ENCODE measurements at places on chromosomes 7 and 10.

GRCh38 chr10:81995254-81995653, 120.3 kb downstream of the NRG3 start:
- DNase-seq: no peak

GRCh38 chr7:137838706-137839315, 8.0 kb downstream of the DGKI start:
- no peak for DNase-seq

DNA sequence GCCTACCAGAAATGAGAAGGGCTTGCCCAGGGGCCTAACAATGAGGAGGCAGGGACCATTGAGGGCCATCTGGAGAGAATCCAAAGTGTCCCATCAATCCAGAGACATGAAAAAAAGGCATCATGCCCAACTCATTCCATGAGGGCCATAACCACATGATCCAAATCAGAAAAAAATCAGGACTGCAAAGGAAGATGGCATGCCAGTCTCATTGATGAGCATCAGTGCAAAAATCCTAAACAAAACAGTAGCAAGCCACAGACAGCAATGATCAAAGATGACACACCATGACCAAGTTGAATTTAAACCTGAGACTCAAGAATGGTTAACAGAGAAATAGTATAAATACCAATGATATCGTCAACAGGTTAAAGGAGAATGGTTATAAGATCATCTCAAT, 7.0 kb upstream of the CYP3A4 start:
- DNase-seq: no peak

DNA sequence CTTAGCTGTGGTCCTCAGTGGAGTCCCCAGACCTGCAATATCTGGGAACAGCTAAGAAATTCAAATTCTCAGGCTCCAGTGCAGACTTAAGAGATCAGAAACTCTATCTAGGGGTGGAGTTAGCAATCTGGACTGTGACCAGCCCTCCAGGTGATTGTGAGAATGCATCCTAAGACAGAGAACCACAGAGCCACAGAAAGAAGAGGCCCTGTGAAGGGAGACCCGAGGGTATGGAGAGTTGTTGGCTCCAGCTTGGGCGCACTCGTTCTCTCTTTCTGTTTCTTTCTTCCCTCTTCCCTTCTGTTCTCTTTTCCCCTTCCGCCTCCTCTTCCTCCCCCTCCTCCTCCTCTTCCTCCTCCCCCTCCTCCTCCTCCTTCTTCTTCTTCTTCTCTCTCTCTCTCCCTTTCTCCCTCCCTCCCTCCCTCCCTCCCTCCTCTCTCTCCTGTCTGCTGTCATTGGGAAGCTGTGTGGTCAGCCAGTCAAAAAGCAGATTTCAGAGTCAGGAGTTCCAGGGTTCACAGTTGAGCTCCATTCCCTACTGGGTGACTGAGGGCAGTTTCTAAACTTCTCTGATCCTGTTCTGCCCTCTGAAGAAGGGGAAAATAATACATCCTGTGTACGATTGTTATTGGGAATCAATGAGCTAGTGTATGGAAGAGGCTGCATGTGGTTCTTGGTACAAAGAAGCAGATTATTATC, 62.1 kb upstream of the STEAP1B start:
- no peak for DNase-seq

DNA sequence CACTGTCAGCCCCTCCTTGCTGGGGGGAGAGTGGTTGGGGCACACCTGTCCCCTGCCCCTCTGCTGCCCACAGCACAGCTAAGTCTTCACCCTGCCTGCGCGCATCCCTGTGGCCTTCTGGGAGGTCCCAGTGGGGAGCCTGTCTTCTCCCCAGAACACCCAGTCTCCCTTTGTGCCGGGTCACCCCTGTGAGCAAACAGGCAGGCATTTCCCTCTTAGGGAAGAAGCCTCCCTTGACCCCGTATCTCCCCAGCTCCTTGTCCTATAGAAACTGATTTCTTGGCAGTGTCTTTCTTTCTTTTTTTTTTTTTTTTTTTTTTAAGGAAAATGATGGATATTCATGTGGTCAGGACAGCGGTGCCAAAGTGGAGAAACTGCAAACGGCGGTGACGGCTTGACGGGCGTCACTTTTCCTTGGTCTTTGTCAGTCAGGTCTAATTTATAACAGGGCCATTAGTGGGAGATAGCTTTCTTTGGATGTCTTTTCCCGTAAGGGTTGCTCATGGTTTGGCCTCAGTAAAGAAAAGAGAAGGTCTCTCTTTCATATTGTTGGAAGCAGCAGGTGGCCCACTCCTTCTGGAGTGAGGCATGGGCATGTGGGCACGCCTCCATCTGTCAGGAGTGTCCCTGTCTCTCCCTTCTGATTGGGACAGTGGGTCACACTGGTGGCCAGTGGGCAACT, 115.3 kb downstream of the NKX6-2 start:
- no peak for DNase-seq

DNA sequence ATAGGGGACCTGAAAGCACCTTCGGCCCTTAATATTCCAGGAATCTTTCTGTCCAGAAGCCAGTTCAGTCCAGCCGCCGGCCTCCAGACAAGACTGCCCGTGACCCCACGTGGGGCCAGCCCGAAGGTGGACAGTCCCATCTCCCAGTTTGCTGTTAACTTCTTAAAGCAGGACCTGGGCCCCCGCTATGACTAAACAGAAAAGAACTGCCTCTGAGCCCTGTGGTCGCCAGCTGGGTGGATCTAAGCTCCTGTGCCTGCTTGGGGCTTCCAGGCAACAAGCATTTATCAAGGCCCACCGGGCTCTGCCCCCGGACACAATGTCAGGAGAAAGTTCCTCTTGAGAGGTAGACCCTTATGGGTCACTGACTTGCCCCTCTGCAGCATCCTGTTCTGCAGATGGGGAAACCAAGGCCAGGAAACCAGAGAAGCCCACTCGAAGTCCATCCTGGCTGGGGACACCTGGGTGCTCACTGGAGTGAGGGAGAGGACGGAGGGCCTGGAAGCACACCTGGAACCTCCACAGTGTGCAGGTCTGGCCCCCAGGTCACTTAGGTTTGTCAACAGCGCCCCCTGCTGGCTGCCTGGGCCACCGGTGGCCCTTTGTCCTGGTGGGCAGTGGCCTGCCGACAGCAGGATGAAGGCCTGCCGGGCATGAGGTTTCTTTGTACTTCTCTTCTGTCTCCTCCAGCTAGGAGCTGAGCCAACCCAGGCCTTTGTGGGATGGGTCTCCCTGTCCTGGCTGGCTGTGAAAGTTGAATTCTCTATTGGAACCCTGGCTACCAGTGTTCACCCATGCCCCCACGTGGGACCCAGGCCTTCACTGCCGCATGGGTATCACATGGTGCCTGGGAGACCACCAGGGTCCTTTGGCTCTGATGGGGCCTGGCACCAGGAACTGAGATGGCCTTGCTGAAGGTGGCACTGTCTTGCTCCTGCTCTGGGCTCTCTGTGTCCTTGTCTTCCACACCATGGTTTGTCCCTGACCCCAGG, 128.0 kb downstream of the ZMIZ1 start:
- DNase-seq: peak; percentile 75

- DNase-seq: no peak
These were observed 58.7 kb downstream of the ZRANB1 start for GRCh38 chr10:125000366-125001312.

GRCh38 chr10:75417522-75417927, 13.9 kb upstream of the LRMDA start:
- no peak for DNase-seq

GRCh38 chr7:20236790-20237189, 19.6 kb upstream of the MACC1 start:
- no peak for DNase-seq

GRCh38 chr7:106375499-106375898, 90.7 kb upstream of the NAMPT start:
- no peak for DNase-seq

DNA sequence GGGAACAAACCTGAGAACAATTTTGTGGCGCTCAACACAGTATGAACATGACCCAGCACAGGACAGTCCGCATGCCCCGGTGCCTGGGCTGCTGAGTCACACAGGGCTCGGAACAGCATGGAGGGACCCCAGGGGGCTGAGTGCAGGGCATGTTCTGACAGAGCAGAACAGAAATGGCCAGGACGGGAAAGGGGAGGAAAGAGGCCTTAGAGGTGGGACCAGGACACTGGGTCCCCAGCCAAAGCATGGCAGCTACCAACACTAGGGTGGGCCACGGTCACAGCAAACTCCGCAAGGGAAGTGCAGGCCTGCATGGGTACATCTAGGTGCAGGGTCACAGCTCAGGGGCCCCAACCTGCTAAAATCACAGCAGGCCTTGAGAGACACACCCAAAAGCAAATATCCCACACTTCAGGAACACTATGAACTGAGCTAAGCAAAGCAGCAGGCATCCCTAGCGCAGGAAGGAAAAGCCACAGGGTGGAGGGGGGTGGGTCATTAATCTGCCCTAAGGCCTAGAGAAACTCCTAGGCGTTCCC, 5.6 kb downstream of the IMPDH1 start:
- DNase-seq: no peak

DNA sequence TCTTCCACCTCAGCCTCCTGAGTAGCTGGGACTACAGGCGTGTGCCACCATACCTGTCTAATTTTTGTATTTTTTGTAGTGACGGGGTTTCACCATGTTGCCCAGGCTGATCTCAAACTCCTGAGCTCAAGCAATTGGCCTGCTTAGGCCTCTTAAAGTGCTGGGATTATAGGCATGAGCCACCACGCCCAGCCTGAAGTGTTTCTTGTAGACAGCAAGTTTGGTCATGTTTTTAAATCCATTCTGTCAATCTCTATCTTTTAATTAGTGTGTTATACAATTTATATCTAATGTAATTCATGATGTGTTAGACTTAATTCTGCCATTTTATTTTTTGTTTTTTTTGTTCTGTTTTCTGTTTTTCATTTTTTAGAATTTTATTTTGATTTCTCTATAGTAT, 17.2 kb upstream of the MXI1 start:
- no peak for DNase-seq

GRCh38 chr10:112766636-112767035, 183.4 kb upstream of the TCF7L2 start:
- DNase-seq: no peak

- no peak for DNase-seq
These were observed 6.1 kb downstream of the NRF1 start for GRCh38 chr7:129617652-129618051.

DNA sequence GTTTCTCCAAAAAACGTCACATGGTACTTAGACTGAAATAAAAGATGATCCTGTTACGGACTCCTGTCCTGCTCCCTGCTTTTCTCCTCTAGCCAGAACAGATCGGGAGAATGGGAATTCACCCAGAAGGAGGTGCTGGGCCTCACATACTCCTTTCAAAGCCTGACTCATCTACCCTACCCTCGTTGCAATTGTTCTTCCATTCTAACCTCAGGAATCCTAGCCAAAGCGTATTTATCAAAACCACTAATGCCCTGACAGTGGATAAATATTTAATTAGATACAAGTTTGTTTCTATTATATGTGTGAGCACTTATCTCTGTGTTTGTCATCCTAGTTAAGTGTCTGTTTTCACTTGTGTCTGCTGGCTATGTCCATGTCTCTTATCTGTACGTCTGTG, 21.7 kb downstream of the ZCWPW1 start:
- no peak for DNase-seq

GRCh38 chr10:90604636-90605035, 253.2 kb downstream of the HTR7 start:
- no peak for DNase-seq

- DNase-seq: no peak
These were observed 13.6 kb downstream of the STAMBPL1 start for GRCh38 chr10:88893611-88894010.

- DNase-seq: no peak
These were observed 1.9 kb upstream of the PLAU start for GRCh38 chr10:73908853-73909539.

DNA sequence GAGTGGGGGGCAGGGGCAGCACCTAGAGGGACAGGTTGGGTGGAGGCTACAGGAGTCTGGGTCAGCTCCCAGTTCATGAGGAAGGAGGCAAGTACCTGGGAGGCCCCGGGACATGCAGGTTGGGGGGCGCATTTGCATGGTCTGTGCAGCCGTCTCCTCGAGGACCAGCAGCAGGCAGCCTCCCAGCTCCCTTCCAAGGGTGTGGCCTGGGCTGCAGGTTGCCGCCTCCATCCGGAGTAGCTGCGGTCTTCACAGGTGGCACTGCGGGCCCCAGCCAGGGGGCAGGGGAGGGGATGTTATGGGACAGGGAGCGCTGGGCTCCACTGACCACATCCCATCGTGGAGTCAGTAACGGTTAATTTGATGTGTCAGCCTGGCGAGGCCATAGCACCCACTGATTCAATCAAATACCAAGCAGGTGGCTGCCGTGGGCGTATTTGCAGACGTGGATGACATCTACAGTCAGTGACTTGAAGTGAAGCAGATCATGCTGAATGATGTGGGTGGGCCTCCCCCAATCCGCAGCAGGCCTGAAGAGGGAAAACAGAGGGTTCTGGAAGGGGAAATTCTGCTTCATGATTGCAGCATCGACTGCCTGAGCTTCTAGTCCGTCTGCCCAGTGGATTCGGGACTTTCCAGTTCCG, 81.6 kb downstream of the PRKAG2 start:
- no peak for DNase-seq

DNA sequence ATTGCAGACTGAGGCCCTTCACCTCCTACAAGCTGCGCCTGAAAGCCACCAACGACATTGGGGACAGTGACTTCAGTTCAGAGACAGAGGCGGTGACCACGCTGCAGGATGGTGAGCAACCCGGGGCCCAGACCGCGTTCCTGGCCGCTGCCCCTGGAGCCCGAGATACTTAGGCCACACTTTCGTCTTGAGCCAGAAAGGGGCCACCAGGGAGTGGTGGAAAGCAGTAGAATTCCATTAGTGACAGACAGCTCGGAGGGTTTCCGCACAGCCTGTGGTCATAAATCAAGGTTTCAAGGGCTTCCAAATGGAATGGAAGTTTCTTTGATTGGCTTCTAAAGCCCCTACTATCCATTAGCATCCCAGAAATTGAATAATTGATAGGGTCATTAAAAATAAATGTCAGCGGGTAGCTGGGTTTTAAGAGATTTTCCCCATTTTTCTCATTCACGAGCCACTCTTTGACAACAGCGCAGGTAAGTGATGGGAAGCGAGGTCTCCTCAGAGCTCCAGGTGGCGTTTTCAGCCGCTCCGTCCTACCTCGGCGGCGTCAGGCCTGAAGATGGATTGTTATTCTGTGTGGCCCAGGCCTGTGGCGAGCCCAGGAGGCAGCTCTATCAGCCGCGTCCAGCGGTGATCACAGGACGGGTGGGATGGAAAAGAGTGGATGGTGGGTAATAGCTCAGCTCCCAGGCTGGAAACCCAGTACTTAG, 523.5 kb upstream of the FOXK1 start:
- no peak for DNase-seq

DNA sequence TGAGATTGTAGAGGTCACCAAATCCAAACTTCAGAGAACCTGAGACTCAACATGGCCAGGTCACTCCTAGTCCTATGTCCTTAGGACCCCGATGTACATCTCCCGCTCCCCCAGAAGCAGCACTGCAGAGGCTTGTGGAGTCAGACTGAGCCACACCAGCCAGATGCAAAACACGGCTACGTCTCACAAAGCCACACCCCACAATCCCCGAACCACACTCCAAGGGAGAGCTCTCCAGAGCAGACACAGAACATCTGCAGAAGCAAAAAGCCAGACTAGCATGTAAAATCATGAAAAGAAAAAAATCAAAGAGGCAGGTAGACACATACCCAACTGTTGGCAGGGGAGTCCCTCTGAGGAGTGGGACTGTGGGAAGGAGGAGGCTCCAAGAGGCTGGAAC, 104.9 kb downstream of the CTBP2 start:
- no peak for DNase-seq

GRCh38 chr10:58998924-58999713, 177.3 kb upstream of the PHYHIPL start:
- no peak for DNase-seq

Measured in D341Med (cell line).